Hematopoietic multipotent progenitor cell treated with erythropoietin and hydrocortisone succinate and interleukin-3 and kit ligand, for 8 days (in vitro differentiated cells): ENCODE measurements at places on chromosomes 4 and X.

- no peak for DNase-seq
Measured at GRCh38 chrX:10450229-10450958, 170.0 kb downstream of the MID1 start.

- no peak for DNase-seq
Measured at GRCh38 chr4:75030649-75031235, 97.8 kb downstream of the PARM1 start.

DNA sequence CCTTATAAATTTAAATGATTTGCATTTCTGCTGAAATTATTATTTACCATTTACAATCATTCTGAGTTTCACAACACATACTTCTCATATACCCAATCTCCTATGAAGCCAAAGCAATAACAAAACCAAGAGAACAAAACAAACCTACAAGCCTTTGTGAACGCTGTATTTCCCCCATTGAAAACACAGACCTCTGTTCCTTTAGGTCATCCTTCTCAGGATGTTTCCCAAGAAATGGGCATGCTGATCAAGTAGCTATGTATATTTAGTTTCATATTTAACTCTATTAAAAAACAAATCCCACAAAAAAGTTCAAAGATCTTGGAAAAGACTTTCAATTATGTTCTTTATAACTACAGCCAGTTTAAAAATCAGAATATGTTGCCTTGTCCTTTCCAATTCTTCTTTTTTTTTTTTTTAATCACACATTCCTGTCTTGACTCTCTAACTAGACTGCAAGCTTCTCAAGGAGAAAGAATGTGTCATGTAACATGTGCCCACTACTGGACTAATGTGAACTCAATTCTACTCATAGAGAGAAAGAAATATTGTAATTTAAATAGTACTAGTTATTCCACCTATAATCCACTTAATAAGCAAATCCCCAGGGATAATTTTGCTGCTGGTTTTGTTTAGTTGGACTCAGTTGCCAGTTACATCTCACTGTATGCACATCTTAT is 84.3 kb upstream of the PRSS48 start:
- DNase-seq = no peak

- DNase-seq = no peak
Measured at GRCh38 chr4:189001971-189002450, 862.8 kb downstream of the TRIML1 start.

DNA sequence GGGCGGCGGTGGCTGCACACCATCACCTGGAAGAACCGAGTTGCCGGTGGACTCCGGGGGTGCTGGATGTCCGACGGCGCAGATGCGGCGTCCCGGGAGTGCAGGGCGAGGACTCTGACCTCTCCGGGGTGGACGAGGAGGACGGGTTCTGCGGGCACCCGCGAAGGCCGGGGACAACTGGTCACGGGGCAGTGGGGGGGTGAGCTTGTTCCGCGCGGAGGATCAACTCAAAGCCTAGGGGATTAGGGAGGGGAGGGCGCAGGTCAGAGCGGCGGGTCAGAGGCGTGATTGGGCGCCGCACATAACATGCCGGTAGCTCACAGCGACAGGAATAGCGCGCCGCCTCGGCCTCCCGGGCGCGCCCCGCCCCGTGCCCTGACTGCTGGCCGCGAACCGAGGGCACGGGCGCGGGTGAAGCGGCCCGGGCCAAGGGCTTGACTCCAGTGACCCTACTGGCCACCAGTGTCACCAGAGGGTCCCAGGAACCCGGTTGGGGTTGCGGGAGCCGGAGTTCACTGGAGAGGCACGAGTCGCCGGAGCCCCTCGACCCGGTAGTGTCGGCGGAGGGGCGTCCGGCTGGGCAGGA is at the start of gene KLHL34:
KLHL34 (minus strand) TSS at position 179 of the 586 bp plus-strand sequence. CDS start 542 bp downstream, outside the sequence.
- DNase-seq = no peak

GRCh38 chr4:80249144-80249543 is 17.3 kb upstream of the FGF5 start:
- no peak for DNase-seq

DNA sequence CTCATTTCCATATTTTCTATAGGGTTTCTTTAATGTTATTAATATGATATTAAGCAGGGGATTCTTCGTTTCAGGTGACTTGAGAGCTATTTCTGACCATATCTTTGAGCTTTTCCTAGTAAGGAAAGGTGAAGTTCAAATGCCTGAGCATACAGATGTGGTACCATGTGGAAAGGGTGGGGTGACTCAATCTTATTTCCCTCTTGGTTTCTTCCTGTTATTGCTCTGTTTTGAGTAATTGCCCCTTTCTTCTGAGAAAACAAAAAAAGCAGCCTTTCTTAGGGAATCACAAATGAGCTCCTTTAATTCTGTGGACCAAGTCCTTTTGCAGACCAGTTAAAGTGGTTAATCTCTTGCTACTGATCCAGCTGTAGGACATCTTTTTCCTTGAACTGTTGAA is 41.0 kb upstream of the AGA start:
- DNase-seq = no peak

DNA sequence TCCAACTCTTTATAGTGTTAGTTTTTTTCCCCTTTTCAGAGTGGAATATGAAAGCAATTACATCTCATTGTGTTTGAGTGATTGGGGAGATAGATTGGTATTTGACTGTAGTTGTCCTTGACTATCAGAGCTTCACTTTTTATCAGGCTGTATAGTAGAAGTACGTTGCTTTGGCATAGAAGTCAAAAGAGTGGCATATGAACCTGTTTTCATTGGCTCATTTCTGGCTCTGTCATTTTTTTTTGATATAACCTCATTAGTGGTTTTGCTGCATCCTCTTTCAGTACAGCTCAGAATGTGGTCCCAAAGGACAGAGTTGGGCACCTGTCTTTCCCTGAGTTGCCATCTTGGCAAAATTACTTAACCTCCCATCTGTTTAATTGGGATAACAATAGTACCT is 1.4 kb downstream of the TMA16 start:
- DNase-seq = peak; percentile 69

DNA sequence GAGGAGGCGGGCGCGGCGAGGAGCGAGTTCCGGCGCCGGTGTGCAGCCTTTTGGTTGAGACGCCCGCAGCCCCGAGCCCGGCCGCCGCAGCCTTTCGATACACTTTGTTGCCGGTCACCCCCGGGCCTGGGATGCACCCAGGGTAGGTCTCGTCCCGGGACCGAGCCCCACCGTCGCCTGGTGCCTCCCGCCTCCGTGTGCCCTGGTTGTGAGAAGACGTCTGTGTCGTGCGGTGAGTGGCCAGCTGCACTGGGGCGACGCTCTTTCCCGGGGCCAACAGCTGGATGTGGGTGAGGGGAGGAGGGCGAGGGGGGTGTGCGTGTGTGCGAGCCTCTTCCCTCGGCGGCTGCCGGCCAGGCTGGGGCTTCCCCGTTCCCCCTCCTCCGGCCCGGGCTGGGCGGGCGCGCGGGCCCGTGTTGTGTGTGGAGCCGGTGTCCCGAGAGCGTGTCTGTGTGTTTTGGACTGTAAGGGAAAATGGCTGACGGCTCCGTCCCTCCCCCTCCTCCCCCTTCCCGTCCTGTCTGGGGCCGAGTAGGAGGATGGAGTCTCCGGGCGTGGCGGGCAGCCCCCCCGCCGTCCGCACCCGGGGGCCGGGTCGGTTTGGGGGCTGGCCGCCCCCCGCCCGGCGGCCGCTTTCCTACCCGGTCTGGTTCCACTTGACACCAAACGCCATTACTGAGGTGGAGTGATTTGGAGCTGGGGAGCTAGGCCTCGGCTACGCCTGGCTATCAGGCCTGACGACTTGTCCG is 807 bp downstream of the USP9X start:
- peak; percentile 12 for DNase-seq

GRCh38 chrX:47483306-47484268 is 565 bp upstream of the ZNF41 start:
- peak; percentile 50 for DNase-seq

- no peak for DNase-seq
Measured at GRCh38 chr4:96149894-96150293, 310.0 kb downstream of the PDHA2 start.

DNA sequence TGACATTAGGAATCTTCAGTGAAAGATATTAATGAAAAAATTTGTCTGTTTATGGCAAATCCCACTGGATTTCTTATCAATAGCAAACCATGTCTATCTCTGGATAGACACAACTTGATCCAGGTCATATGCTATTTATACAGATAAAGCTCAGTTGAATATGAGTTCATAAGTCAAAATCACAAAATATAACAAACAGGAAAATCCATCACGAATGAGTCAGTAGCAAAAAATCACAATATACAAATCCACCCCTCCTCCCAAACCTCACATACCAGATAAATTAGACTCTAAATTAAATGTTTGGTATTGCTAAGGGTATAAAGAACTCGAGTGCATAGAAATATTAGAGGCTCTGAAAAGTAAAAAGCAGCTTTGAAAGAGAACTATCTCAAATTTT is 420.5 kb downstream of the TLL1 start:
- DNase-seq = no peak

DNA sequence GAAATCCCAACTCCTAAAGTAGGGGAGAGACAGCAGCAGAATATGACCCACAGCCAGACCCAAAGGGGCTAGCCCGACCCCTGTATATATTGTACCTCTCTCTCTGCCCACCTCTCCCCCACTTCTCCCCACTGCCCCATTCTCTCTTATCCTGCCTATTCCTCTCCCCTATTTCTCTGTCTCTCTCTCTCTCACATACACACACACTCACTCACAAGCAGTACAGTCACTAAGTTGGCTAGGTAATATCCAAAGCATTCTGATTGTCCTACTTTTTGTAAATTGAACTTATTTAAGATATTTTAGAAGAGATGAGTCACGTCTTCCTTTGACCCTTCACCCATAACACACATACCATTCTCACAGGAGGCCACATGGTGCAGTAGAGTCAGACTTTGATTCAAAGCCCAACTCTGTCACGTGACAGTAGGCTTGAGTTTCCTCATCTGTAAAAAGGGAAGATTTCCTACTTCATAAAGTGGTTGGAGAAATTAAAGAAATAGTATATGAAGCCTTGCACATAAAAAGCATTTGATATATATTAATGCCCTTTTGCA is 29.5 kb downstream of the SRPX2 start:
- DNase-seq = no peak

DNA sequence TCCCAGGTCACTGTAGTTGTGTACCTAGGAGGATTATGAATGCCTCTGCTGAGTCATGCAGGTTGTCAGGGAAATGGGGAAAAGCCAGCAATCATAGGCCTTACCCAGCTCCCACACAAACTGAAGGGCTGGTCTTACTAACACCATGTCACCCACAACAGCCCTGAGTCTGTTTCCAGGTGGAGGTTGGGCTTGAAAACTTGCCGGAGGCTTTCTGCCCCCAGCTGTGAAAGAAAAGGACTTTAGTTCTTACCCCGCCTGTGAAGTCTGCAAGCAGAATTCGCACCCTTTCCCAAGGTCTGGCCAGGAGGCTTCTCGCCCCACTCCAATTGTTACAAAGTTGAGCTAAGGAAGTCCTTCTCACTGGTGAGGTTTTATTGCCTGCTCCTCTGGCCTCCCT is 143.9 kb downstream of the RPS6KA6 start:
- no peak for DNase-seq

GRCh38 chr4:102474736-102475504 is 26.2 kb upstream of the NFKB1 start:
- no peak for DNase-seq

DNA sequence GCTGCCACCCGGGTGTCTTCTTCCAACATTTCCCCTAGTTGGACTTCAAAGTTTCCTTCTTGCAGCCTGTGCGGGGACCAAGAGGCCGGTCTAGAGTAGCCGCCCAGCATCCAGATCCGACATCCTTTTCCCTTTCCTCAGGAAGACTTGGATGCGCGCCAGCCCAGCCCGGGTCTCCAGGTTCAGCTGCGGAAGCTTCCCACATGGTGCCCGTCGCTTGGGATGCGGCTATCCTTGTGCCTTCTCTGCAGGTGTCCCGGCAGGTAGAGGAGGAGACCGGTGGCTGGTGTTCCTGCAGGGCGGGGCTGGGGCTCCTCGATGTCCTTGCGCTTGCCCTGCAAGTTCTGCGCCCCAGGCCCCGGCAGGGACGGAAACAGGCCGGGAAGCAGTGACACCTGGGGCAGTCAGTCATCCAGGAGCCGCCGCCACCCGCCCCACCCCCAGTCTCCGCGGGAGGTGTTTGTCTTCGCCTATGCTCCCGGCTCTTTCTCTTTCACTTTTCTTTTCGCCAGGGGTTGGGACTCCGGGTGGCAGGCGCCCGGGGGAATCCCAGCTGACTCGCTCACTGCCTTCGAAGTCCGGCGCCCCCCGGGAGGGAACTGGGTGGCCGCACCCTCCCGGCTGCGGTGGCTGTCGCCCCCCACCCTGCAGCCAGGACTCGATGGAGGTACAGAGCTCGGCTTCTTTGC is at the start of gene IL15:
IL15 (plus strand) TSS at position 502 of the 689 bp plus-strand sequence. CDS start 82,882 bp downstream, outside the sequence.
- DNase-seq = peak; percentile 40

- DNase-seq = no peak
Measured at GRCh38 chr4:38290366-38290765, 330.2 kb downstream of the PTTG2 start.

DNA sequence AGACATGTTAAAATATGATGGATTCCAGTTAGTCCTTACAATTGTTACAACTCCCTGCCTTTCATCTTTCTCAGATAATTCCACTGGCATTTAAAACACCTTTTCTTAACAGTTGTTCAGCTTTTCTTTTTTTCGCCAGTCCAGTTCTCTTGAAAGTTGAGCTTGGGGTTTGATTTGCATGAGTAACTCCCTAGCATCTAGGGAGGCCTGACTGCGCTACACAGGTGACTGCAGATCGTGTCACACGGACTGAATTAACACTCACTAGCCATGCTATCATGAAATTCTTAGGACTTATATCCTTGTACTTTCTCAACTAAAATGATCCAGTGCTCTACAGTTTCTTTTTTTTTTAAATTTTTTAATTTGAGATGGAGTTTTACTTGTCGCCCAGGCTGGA is 69.8 kb downstream of the ARHGAP24 start:
- DNase-seq = no peak

GRCh38 chrX:139875841-139876240 is 57.0 kb downstream of the ATP11C start:
- no peak for DNase-seq
